Stimulated activated CD8-positive, alpha-beta memory T cell treated with anti-CD3 and anti-CD28 coated beads, Interleukin-15, amount 100 ng/mL, for 4 hours (primary cell): ENCODE measurements at places on chromosomes 3 and 15.

GRCh38 chr3:62415312-62415801 lies 42.0 kb upstream of the FEZF2 start:
- no peak for DNase-seq

DNA sequence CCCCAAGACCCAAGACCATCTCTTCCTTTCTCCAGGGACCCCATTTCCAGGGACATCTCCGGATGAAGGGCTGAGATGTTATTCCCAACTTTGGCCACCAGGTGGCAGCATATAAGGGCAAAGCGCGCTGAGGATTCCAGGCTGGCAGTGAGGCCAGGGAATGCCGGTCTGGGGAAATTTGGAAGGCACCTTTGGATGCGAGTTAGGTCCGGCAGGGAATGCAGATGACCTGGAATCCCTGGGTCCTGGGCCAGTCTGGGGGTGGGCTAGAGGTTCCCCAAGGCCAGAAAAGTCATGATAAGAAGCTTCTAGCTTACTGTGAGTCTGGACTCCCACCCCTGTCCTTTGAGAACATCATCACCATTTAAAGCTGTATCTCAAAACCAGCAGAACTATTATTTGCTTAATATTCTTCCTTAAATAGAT lies 1.6 kb upstream of the CHST13 start:
- DNase-seq = peak; percentile 16

DNA sequence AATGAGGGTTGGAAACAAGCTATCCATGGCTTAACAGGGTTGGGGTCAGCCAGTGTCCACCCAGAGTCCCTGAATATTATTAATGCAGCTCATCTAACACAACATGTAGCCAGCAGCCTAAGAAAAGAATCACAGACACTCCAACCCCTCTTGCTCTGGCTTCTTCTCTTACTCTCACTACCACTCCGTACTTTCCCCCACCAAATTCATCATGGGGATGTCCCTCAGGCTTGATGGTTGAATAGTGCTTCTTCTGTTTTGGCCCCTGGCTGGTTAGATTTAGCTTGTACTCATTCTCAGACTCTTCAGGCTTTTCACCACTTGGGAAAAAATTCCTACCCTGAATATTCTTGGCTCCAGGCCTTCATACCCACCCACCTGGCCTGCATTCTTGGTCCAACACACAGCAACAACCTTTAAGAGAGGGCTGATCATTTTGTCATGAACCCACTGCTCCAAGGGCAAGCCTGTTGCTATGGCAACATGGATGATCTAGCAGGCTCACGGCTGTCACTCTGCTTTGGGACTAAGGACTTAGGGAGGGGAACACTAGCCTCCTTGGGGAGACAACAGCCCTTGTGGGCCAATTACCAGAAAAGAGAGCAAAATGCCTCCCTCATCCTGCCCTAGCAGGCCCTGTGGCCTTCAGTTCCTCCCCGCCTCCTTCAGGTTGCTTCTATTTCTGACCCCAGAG lies 9.4 kb upstream of the MED12L start:
- no peak for DNase-seq

GRCh38 chr15:97177151-97177577 lies 783.3 kb upstream of the ARRDC4 start:
- DNase-seq = no peak

DNA sequence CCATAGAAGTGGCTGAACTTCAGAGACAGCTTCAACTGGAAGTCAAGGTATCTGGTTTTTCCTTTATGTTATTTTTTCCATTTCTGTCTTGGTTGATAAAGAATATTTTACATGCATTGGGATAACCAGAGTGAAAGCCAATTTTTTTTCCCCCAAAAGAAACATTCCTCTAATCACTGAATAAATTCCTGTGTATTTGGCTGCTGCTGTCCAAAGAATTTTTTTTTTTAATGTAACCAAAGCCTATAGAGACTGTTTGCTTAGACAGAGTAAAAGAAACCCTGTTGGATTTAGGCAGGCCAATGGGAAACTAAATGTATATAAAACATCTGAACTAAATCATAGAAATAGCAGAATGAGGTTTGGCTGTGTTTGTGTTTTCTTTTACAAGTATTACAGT lies 75.2 kb downstream of the CGNL1 start:
- DNase-seq = no peak

DNA sequence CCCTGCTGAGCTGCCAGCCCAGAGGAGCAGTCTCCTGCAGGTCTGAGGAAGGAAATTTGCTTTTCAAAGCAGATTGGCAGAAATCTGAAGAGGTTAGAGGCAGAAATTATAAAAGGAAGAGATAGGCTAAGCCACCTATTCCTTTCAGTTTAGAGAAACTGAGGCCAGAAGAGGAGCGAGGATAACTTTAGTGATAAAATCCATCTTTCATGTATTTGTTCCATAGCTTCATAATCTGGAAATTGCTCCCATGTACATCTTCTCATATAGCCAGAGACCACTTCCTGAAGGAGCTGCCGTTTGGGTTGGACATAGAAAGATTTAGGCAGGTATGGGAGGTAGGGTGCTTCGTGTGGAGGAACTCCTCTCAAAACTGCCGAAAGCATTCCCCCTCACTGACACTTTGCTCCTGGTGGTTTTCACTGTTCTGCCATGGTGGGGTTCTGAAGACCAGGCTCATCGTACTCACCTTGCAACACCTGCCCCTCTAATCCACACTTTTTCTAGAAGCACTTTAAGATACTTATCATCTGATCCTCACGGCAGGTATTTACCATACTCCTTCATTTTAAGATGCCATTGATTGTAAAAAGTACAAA lies 670 bp upstream of the ACAP2 start:
- no peak for DNase-seq

GRCh38 chr3:102466001-102466400 lies 31.2 kb downstream of the ZPLD1 start:
- DNase-seq = no peak

DNA sequence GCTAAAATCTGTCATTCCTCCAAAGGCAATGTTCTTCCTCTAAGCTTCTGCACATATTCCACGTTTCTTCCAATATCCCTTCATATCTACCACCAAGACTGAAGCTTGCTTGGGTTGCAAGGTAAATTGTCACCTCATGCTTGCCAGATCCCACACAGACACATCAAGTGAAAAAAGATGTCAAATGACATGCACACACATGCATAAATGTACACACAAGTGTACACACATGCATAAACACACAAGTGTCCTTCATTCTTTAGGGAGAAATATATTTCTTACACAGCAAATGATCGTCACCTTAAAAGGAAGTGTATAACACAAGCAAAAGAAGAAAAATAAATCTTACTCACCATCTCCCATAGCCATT lies 59.4 kb downstream of the CLASP2 start:
- no peak for DNase-seq

DNA sequence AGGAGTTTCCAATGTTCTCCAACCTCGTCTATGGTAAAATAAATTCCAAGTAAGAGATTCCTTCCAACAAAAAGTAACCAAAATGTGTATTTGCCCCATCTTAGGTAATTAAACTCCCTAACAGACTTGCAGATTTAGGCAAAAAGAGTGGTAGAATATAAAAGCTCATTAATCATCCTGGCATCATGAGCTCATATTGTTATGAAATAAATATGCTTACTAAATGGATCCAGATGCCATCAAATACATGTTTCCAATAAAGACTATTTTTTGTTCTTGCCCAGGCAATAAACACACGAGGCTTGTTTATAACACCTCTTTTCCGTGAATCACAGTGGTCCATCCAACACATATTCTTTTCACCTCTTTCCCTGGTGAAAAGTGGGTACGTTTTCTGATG lies 189.4 kb downstream of the THSD4 start:
- DNase-seq = no peak

GRCh38 chr15:55319537-55320237 lies 665 bp downstream of the PIGB start:
- DNase-seq = no peak
